Aorta (tissue), 5 donors: ENCODE measurements at places on chromosomes 11 and 22. TPM values are rescaled to one million over a fixed set of nuclear protein-coding genes. Genes with fewer than 3 reads are reported as not detected.

DNA sequence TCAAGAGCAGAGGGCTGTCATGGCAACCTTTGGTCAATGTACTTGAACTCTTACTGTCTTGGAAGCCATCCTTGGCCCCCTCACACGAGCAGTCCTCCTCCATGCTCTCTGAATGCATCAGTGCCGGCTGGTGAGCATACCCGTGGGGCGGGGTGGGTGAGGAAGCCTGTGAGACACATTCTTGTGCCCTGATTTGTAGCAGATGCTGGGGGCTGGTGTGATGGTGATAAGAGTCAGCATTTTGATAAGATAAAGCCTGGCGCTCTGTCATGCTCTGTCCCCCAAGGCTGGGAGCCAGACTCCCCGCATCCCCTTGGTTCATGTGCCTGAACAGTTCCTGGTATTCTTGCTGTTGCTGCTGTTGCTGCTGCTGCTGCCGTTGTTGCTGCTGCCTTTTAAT lies 20.5 kb upstream of the APOA1 start:
- peaks cover 7% of the 10 kb centered on the region for H3K36me3 ChIP-seq
- H3K4me3 ChIP-seq: no peak overlapping the region
- H3K27me3 ChIP-seq: no peaks in the 10 kb centered on the region
- H3K27ac ChIP-seq: no peak overlapping the region
- no peak for DNase-seq

Gene OR8D4
- not detected for total RNA-seq

DNA sequence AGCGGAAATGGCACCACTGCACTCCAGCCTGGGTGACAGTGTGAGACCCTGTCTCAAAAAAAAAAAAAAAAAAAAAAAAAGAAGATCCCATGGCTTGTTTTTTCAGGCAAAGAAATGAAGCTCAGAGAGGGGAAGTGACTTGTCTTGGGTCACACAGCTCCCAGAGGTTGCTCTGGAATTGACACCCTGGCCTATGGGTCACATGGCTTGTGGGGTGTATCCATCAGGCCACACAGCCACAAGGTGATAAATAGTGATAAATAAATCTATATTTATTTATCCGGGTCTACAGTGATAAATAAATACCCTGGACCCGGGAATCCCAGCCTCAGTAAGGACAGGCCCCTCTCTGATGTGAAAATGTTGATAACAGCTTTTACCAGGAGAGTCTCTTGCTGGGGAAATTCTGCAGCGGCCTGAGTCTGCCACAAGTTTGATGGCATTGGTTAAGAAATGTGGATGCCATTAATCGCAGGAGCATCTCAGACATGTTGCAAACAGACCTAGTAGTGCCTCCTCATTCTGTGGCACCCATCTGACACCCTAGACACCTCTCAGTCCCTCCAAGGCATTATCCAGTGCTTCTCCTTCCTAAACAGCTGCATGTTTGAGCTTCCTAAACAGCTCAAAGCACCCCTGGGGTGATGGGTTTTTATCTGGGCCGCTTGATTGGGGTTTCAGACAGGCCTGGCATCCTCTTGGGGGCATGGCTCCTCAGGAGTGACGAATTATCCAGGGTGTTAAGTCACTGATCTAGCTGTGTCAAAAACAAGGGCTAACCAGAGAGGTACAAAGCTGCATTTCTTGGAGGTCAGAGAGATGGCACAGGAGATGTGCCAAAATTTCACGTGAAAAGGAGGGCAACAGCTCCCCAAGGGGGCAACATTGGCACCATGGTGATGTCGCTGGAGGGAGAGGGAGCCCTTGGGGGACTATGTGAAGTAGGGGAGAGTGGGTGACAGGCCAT lies 1.9 kb upstream of the EMID1 start:
- no peak overlapping the region for H3K27ac ChIP-seq
- H3K4me1 ChIP-seq: no peaks in the 10 kb centered on the region
- no peaks in the 10 kb centered on the region for H3K27me3 ChIP-seq
- no peak overlapping the region for H3K4me3 ChIP-seq
- peak; percentile 24 for DNase-seq

GRCh38 chr11:79436919-79437277 lies 3.9 kb downstream of the TENM4 start:
- no peak overlapping the region for H3K27ac ChIP-seq
- no peaks in the 10 kb centered on the region for H3K27me3 ChIP-seq
- H3K36me3 ChIP-seq: no peaks in the 10 kb centered on the region
- no peak for DNase-seq

GRCh38 chr22:50190941-50191741 lies 5.4 kb downstream of the TRABD start:
- peak overlapping the region; percentile 1 for H3K4me3 ChIP-seq
- H3K36me3 ChIP-seq: no peaks in the 10 kb centered on the region
- DNase-seq: peak; percentile 78

Gene CARD18
- total RNA-seq: not detected

GRCh38 chr11:81246941-81247340 lies 1486.7 kb downstream of the FAM181B start:
- no peak overlapping the region for H3K4me3 ChIP-seq
- no peak overlapping the region for H3K27ac ChIP-seq
- DNase-seq: no peak
- H3K4me1 ChIP-seq: no peaks in the 10 kb centered on the region
- no peaks in the 10 kb centered on the region for H3K36me3 ChIP-seq

DNA sequence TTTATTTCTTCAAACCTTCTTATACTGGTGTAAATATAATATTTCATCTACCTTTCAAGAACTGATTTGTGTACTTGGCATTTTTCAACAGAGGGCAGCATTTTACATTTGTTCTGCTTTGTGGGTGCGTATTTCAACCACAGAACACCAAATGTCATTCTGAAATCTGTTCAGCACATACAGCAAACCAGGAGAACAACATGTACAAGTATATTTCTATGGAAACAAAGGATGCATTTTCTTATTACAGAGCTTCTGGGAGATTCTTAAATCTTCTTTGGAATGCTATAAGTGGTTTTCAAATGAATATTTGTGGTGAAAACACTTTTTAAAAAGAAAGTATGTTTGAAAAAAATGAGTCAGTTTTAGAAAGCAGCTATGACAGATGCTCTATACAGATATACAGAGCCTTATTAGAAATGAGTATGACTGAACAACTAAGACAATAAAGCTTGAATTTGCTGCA lies 946.0 kb downstream of the FAM181B start:
- H3K27ac ChIP-seq: no peak overlapping the region
- no peaks in the 10 kb centered on the region for H3K4me1 ChIP-seq
- H3K4me3 ChIP-seq: no peak overlapping the region
- no peaks in the 10 kb centered on the region for H3K27me3 ChIP-seq
- no peaks in the 10 kb centered on the region for H3K36me3 ChIP-seq

DNA sequence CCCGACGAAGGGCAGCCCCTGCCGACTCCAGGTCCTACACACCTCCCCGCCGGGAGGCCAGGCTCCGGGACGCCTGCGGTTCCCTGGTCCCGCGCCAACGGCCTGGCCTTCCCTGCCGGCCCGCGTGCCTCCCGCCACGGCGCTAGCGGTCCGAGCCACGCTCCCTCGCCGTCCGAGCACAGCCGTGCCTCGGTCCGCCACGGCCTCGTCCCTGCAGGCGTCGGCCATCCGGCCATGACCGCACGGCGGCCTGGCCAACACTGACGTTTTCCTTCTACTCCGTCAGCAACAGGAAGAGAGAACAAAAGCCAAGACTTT lies 532 bp downstream of the EIF4G2 start:
- H3K27ac ChIP-seq: peak overlapping the region; percentile 95
- no peaks in the 10 kb centered on the region for H3K4me1 ChIP-seq
- no peak for DNase-seq
- peak overlapping the region; percentile 94 for H3K4me3 ChIP-seq
- no peaks in the 10 kb centered on the region for H3K27me3 ChIP-seq
- H3K36me3 ChIP-seq: peaks cover 11% of the 10 kb centered on the region

GRCh38 chr11:133928628-133929059 lies 28.1 kb downstream of the IGSF9B start:
- no peaks in the 10 kb centered on the region for H3K4me1 ChIP-seq
- H3K4me3 ChIP-seq: no peak overlapping the region
- no peaks in the 10 kb centered on the region for H3K36me3 ChIP-seq
- no peak overlapping the region for H3K27ac ChIP-seq

- peak; percentile 40 for DNase-seq
- H3K4me3 ChIP-seq: peak overlapping the region; percentile 52
- H3K27me3 ChIP-seq: no peaks in the 10 kb centered on the region
- H3K27ac ChIP-seq: no peak overlapping the region
- H3K36me3 ChIP-seq: no peaks in the 10 kb centered on the region
These were observed 617 bp upstream of the ARHGAP20 start for GRCh38 chr11:110712659-110713448.

Gene MRE11
- 27.9 TPM for total RNA-seq

DNA sequence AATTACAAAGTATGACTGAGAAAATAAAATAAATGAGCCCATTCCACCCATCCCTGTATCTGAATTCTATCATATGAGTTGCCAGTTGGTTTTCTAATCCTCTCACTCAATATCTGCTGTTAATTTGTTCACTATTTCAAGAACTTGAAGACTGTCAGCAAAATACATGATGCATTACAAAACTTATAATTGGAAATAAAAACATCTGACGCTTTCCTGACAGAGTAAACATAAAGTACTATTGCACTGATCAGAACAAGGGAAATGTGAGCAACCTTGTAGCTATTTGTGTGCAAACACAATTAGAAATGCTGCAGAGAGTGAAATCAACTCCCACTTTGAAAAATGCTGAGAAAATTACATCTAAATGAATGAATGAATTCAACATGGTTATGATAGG lies 97.1 kb downstream of the MPPED2 start:
- DNase-seq: no peak
- peaks cover 7% of the 10 kb centered on the region for H3K4me1 ChIP-seq
- H3K4me3 ChIP-seq: no peak overlapping the region
- no peaks in the 10 kb centered on the region for H3K36me3 ChIP-seq

GRCh38 chr11:578276-579035 lies 2.2 kb downstream of the PHRF1 start:
- no peaks in the 10 kb centered on the region for H3K36me3 ChIP-seq
- no peak overlapping the region for H3K27ac ChIP-seq
- H3K4me3 ChIP-seq: no peak overlapping the region
- no peaks in the 10 kb centered on the region for H3K4me1 ChIP-seq
- no peak for DNase-seq
- H3K27me3 ChIP-seq: no peaks in the 10 kb centered on the region

Gene OR51B5
- 0.71 TPM for total RNA-seq

Gene ZC3H12C
- total RNA-seq: 17.9 TPM

Gene F2
- 0.19 TPM for total RNA-seq

DNA sequence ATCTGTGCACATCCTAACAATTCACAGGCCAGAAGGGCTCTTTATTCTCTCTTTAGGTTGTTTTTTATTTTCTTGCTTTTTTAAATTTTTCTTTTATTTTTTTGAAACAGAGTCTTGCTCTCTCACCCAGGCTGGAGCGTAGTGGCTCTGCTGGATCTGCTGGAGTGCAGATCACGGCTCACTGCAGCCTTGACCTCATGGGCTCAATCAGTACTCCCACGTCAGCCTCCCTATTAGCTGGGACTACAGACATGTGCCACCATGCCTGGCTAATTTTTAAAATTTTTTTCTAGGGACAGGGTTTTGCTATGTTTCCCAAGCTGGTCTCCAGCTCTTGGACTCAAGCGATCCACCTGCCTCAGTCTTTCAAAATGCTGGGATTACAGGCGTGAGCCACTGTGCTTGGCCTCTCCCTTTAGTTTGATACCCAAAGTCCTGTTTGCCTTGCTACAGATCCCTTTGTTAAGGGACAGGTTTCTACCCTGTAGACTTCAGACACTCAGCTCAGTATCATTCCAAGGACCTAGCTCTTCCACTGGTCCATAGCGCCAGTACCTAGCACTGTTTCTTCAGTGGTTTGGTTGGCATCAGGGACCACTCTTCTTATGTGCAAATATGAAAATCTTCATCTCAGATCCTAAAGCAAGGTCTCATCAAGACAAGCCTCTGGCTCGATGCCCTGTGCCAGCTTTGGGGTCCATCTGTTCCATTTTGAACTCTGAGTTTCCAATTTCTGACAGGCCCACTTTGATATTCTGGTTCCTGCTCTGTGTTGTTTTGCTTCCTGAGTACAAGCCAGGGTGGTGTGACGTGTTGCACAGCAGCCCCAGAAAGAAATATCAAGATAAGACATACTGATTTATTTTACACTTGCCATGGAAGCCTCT lies 211.7 kb downstream of the FAT3 start:
- no peak for DNase-seq
- no peaks in the 10 kb centered on the region for H3K36me3 ChIP-seq
- H3K4me3 ChIP-seq: no peak overlapping the region
- H3K27ac ChIP-seq: no peak overlapping the region
- H3K27me3 ChIP-seq: no peaks in the 10 kb centered on the region
- no peaks in the 10 kb centered on the region for H3K4me1 ChIP-seq

- H3K4me1 ChIP-seq: peaks cover 3% of the 10 kb centered on the region
- H3K27ac ChIP-seq: peak within 1 kb of the TSS; percentile 9
These were observed at the start of gene ATXN10 for GRCh38 chr22:45671783-45672563. Gene ATXN10, plus strand, starts transcription at chr22:45671834. Its CDS starts 230 bp downstream, at chr22:45672064.

- H3K4me3 ChIP-seq: no peak overlapping the region
- peak; percentile 83 for DNase-seq
- H3K4me1 ChIP-seq: peaks cover 23% of the 10 kb centered on the region
- peak overlapping the region; percentile 80 for H3K27ac ChIP-seq
These were observed 53.7 kb downstream of the PARVA start for GRCh38 chr11:12430954-12431595.

DNA sequence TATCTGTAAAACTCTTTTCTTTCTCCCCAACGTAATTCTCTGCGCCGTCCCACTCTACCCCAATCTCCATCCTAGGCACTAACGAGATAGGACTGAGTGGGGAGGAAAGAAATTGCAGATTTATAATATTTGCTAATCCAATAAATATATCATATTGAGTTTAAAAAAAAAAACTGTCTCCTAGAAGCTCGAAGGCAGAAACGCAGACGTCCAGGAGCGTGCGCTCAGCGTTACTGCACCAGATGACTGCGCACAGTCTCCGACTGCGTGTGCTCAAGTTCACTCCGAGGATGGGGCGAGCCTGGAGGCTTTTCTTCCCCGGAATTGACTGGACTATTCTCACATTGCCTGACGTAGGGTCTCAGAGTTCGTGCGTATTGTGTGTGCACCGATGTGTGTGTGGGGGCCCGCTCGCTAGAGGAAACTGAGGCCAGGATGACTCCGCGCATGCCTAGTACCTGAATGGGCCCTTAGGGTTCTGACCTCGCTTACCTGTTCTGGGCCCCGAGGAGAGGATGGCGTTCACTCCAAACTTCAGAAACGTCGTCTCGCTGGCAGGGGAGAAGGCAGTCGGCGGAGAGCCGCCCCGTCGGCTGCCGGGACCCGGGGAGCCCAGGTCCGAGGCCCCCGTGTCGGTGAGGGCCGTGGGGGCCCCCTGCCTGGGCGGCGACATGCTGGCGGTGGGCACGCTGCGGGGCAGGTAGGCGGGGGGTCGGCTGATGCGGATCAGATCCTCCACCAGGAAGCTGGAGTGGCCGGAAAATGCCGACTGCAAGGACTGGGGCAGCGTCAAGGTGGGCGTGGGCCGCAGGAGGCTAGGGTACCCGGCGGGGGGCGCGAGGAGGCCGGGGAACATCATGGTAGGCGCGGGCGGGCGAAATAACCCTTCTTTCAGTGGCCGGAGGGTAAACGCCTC lies 551 bp downstream of the DBX1 start:
- no peaks in the 10 kb centered on the region for H3K36me3 ChIP-seq
- H3K4me3 ChIP-seq: no peak overlapping the region
- H3K4me1 ChIP-seq: no peaks in the 10 kb centered on the region
- no peak overlapping the region for H3K27ac ChIP-seq
- no peaks in the 10 kb centered on the region for H3K27me3 ChIP-seq
